ENCODE measurements at places on chromosomes 4 and X.

DNA sequence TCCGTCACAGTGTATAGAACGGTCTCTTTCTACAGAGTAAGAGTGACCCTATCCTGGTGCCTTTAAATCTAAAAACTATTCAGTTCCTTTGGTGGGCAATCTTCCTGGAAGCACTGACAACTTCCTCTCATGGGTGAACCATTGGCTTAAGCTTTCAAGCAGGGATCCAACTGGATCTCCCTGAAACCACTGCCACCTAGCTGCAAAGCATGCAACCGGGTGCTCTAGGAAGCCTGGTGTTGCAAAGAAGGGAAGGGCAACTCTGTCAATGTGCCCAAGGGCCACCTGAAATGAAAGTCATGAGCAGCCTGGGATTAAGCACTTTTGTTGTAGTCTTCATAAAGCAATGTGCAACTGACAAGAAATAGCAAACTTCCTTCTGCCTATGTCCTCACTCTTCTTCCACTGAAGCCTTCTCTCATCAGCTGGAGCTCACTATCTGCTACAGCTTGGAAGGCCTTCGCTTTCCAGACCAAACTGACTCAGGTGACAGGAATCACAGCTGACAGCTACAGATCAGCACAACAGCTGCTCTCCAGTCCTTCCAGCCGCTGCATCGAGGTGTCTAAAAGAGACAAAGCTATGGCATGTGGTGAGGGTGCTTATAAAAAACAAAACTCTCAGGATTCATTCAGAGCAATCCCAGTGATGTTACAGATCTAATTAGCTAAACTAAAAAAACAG lies 46.1 kb downstream of the SETD7 start:
- no peak for DNase-seq

DNA sequence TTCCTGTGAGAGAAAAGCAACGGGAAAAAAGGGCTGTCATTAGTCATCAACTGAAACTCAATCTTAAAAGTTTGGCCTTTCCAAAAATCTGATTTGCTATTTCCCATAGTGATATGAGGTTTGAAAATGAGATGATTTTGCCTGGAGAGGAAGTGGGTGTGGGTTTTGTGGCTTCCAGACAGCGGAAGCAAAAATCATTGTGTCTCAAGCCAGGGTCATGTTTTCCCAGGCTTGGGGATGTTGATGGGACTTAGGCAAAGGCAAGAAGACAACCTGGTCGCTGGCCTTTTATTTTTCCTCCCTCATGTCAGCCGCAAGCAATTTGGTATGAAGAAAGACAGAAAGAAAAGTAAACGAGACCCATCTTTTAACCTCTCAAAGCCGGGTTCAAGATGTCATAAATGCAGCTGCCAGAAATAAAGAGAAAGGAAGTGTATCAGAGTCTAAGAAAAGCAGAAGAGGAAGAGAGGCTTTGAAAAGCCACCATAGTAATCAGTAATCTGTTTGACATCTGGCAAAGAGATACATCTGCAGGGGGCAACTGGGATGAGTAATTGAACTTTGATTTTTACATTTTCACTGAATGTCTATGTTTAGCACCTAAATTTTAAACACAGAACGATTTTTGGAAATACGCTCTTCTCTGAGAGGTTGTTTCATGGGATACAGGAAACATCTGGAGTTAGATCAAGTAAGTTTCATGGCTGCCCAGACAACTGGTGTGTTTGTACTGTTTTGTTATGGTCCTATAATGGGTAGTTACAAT lies 521.6 kb upstream of the SLIT2 start:
- DNase-seq: no peak

- DNase-seq: no peak
These were observed 12.7 kb downstream of the DRP2 start for GRCh38 chrX:101232316-101232715.

GRCh38 chr4:55807556-55807955 lies 12.0 kb upstream of the EXOC1L start:
- no peak for DNase-seq

GRCh38 chr4:184347251-184348239 lies 126.8 kb downstream of the IRF2 start:
- no peak for DNase-seq

- DNase-seq: no peak
These were observed 976 bp downstream of the PHKA1 start for GRCh38 chrX:72713130-72713529.

DNA sequence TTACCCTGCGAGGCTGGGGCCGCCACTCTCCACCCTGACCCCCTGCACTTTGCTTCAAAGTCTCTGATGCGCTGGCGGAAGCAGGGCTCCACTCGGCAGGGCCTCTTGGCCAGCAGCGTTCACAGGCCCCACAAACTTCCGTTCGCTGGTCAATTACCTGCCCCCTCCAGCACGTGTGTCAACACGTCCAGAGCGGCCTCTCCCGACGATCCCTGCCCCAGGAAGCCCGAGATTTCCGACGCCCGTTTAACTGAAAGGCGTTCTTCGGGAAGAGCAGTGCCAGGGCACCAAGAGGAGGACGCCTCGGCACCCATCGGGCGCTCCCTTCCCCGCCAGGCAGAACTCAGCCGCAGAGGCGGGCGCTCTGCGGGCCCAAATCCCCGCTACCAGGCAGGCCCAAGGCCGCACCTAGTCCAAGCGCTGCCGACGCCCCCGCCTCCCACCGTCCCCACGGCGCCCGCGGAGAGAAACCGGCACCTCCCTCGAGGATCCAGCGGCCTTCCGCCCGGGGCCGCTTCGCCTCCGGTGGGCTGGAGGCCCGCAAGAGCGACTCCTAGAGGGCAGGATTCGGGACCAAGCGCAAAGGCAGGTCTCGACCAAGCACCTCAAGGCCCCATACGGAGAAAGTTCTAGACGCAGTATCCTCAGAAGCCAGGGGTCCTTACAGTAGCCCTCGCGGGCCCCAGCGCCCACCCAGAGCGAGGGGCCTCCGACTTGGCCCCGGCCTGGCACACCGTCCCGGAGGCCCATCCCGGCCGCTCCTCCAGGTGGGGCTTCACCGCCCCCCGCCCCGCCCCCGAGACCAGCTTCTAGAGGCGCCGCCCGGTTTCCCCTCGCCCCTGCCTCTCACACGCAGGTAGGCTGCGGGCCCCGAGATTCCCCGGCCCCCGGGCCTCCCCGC lies 586 bp downstream of the BCAP31 start:
- DNase-seq: peak; percentile 57

GRCh38 chrX:118552121-118552900 lies 56.7 kb downstream of the DOCK11 start:
- no peak for DNase-seq

DNA sequence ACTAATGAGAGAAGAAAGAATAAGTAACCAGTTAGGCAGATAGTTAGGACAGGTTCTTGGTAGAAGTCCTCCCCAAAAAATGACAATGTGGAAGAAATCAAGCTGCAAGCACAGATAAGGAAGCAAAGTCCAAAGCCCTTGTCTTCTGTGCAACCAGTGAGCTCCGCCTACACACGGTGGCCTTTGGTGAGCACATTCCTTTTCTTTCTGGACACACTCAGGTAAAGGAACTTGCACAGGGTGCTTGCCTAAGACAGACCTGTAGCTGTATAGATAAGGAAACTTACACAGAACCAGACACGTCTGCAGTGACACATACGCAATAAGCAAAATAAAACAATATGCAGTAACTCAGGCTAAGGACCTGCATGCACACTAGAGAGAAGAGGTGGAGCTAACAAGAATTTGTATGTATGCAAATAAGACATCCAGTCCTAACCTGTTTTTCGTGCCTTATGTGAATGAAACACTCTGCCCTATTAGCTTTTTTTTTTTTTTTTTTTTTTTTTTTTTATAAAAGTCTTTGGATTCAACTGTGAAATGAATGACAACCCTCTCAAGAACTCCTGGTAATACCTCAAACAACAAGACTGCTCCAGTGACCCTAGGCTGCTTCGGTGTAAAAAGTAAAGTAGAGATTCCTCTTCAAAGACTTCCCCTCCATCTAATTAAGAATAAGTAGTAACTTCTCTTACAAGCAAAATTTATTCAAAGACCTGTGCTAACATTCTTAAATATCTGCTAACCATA lies 48.8 kb downstream of the UGT2B10 start:
- DNase-seq: no peak

GRCh38 chr4:7480423-7480822 lies 45.7 kb upstream of the PSAPL1 start:
- DNase-seq: no peak

- no peak for DNase-seq
These were observed 1266.8 kb upstream of the PCDH7 start for GRCh38 chr4:29453303-29453820.

GRCh38 chrX:135639066-135639780 lies 74.2 kb upstream of the CT45A1 start:
- no peak for DNase-seq

DNA sequence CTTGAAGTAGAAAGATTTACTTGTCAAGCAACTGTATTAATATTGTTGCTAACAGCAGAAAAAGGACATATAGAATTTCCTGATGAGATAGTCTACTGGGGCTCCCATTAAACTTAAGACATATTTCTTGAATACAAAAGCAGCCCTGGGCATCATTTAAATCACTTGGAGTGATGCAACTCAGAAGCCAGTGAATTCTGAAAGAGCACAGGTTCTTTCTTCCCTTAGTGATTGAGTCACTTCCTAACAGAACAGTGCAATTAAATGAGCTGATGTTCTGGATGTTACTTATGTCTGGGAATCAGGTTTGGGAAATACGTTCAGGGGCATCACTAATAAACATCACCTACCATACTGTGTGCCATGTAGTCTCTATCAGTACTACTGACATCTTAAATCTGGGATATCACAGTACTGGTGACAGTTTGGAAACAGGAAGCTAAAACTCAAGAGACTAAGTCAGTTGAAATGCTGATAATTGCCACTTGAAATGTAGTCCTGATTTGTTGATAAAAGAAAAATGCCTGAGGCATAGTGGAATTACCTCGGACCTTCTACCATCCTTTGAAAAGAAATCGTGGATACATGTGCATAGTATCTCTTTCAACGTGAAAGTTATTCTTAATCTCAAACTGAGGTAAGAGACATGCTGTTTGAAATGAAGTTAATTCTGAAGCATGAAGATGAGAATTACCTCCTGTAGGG lies 249.2 kb upstream of the GPRIN3 start:
- no peak for DNase-seq

- DNase-seq: no peak
These were observed 891.1 kb upstream of the HS3ST1 start for GRCh38 chr4:12319765-12320164.

GRCh38 chr4:182280436-182281111 lies 37.4 kb downstream of the TENM3 start:
- no peak for DNase-seq

DNA sequence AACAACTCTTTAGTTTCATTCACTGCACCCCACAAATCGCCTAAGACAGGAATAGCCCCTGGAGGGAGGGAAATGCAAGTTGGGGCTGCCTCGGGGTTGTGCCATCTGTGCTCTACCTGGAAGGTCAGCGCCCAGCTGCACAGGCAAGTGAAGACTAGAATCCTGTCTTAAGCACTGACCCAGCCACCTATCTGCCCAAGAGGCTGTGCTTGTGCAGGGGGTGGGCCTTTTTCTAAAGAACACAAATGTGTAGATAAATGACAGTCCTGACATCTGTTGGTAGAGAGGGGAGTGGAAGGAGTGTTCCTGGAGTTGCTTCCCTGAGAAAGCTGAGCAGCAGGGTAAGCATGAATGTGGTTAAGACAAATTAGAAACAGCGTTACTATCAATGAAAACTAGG lies 15.7 kb downstream of the ZNF518B start:
- no peak for DNase-seq

- no peak for DNase-seq
These were observed 94.2 kb downstream of the NYX start for GRCh38 chrX:41541386-41541785.

GRCh38 chr4:20359692-20360091 lies 108.0 kb downstream of the SLIT2 start:
- DNase-seq: no peak

GRCh38 chr4:153904011-153904410 lies 115.1 kb upstream of the SFRP2 start:
- DNase-seq: no peak

GRCh38 chr4:94583914-94584641 lies 132.3 kb downstream of the PDLIM5 start:
- no peak for DNase-seq

DNA sequence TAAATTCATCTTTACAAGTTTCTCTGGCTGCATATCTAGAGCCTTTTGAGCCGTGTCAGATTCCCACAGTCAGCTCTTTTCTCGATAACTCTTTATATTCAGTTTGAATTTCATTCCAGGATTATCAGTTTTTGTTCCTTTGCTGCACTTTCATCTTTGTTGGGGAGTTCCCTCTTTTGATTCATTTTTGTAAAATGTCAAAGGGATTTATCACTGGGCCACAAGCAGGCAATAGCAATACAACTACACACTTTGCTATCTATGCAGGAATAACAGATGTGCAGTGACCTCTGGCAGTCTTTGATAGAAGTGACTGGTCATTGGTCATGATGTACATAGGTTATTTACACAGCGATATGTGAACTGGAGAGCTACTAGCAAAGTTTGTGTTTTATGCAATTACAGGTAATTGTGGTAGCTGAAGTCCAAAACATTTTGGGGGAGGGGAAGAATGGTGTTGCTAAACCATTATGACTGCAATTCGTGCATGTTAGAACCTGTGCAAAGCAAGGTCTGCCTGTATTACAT lies 43.8 kb downstream of the HPGDS start:
- DNase-seq: no peak

Data from stimulated activated CD8-positive, alpha-beta memory T cell treated with anti-CD3 and anti-CD28 coated beads, Interleukin-4, amount 100 ng/mL, for 48 hours (primary cell).